ENCODE measurements at places on chromosomes 12 and 14.

GRCh38 chr14:97709552-97709951 lies 912.4 kb downstream of the VRK1 start:
- no peak for DNase-seq

- DNase-seq = no peak
These were observed 47.9 kb downstream of the PITPNM2 start for GRCh38 chr12:123102781-123103503.

- DNase-seq = peak; percentile 31
These were observed 34.3 kb upstream of the GAS2L3 start for GRCh38 chr12:100539202-100539601.

DNA sequence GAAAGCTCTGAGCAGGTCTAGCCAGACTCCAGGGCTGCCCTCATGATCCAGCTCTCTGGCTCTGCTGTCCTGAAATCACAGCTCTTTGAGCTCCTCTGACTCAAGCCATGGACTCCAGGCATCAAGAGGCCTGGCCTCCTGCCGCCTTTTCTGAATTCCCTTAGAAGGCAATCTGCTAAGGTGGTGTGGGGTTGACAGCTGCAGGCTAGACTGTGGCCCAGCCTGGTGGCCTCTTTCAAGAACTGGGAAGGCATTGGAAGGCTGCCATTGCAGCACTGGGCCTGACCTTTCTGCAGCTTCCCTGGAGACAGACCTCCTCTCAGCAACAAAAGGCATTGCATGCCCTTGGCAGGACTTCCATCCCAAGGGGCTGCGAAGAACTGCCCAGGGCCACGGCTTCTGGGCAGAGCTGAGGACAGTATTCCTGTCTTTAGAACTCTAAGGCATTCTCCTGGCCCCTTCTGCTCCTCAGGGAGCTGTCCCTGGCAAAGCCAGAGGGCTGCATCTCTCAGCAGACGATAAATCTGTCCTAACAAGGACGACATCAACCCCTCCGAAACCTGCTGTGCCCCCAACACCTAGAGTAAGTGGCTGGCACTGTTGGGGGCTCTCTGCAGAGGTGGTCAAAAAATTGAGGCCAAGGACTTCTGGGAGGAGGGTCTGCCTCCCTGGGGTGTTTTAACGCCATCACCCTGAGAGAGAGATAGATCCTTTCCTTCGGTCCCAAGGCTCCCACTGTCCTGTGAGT lies 115.6 kb downstream of the RBM19 start:
- no peak for DNase-seq

DNA sequence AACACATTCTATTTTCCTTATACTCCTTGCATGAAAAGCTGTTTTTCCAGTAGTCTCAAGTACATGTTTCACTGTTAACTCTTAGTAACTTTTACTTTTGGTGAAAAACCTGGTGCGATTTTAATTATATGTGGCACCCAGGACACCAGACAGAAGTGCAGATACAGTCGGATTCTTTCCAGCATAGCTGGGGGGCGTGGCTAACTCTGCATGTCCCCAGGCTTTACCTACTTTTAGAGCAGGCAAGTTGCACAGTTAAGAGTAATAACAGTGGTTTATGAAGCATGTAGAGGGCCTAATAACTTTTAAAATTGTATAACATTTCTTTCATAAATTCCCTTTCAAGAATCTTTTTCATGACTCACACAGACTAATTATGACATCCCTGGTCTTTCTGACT lies 70.7 kb downstream of the HSD17B6 start:
- no peak for DNase-seq

- no peak for DNase-seq
These were observed 78.4 kb upstream of the PARP11 start for GRCh38 chr12:3951380-3952135.

DNA sequence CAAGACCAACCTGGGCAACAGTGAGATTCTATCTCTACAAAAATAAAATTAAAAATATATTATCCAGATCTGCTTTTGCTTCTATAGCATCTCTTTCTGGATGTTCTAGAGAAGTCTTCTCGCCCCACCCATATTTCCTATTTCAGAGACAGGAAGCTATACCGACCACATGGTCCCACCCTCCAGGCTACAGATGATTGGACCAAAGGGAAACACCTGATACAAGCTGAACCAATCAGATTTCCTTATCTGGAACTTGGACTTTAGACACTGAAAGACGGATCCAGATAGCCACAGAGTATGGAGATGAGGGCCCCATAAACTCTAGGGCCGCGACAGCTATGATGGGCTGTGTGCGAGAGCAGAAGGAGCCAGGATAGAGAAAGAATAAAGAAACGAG lies 48.7 kb downstream of the CCDC60 start:
- no peak for DNase-seq

- peak; percentile 45 for DNase-seq
These were observed 34.2 kb upstream of the RNASE1 start for GRCh38 chr14:20836668-20837338.

- no peak for DNase-seq
These were observed 18.5 kb downstream of the MAP3K12 start for GRCh38 chr12:53480491-53481442.

GRCh38 chr14:50875359-50876070 lies 3.7 kb downstream of the ABHD12B start:
- DNase-seq = no peak

GRCh38 chr12:67671419-67671818 lies 22.9 kb downstream of the DYRK2 start:
- DNase-seq = no peak

GRCh38 chr12:2052826-2053678 lies at the start of gene CACNA1C:
TSS of gene CACNA1C (plus strand) at chr12:2052987. CDS start at chr12:2053563, 576 bp downstream.
- peak; percentile 7 for DNase-seq

- no peak for DNase-seq
These were observed 2.7 kb downstream of the TMTC3 start for GRCh38 chr12:88144546-88145468.

GRCh38 chr14:44461811-44462210 lies 45.3 kb downstream of the FSCB start:
- DNase-seq = no peak

DNA sequence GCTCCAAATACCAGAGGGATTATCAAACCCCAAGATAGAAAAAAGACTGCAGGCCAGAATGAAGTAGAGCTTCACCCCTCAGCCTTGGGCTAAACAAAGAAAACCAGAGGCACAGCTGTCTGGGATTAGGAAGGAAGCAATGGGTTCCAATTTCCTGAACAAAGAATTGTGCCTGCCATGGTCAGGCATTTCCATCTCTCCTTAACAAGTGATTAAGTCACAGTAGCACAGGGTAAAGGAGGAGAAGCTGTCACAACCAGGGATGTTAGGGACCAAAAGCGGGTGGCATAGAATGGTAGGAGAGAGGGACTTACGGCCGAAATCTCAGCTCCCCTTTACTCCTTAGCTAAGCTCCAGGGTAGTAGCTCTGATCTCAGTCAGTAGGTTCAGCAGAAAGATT lies 33.9 kb downstream of the SPTLC2 start:
- DNase-seq = peak; percentile 8

DNA sequence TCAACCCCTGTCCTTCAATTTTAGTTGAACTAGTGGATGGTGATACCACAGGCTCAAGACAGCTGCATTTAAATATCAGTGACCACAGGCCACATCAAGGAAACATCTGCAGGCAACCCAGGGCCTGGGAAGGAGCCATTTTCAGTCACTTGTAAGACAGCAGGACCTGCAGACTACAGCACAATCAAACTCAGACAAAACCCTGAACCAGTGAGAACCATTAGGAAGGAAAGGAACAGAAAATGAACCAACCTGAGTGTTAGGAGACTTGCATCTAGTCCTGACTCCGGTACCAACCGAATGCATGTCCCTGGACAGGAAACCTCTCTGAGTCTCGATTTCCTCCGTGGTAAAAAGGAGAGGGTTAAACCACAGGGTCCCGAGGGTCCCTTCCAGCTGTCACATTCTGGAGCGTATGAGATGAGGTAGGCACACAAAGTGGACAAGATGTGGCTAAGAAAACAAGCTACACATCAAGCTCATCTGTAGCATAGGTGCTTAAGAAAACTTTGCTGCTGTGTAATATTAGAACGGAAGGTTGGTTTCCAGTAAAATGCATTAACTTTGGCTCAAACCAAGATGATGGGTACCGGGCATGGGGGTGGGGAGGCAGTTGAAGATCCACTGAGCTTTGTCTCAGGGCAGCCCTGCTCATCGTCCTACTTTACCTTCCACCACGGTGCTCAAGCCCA lies 1.6 kb upstream of the CDKN1B start:
- peak; percentile 27 for DNase-seq

DNA sequence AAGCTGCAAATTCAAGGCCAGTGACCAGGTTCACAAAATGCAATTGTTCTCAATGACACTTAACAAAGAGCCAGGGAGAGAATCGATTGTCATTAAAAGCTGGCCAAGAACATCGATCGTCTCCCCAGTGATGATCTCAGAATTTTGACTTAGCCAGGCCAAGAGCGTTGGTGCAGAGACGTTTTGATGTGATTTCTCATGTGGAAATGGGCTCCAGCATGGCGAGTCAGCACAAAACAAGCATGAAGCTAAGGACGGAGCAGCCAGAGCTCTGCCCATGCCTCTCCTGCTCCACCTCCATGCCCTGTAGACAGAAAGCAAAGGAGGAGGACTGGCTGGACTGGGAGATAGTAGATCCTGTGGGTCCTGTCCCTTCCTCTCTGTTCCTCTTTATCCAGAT lies 270.8 kb downstream of the FOXN3 start:
- no peak for DNase-seq

GRCh38 chr12:122908915-122909314 lies 13.0 kb upstream of the VPS37B start:
- no peak for DNase-seq

- no peak for DNase-seq
These were observed 139.0 kb downstream of the TMEM121 start for GRCh38 chr14:105665247-105665950.

DNA sequence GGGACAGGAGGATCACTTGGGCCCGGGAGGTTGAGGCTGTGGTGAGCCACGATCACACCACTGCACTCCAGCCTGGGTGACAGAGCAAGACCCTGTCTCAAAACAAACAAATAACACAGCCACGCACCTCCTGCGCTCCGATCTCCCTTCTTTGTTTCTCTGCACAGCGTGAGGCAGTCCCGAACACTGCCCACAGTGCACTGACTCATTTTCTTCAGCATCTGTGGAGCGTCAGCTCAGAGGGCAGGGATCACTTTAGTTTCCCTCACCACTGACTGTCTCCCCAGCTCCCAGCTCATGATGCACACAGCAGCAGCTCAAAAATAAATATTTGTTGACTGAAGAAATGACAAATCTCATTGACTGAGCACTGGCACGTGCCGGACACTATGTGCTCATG lies 883 bp upstream of the MYL2 start:
- DNase-seq = no peak

DNA sequence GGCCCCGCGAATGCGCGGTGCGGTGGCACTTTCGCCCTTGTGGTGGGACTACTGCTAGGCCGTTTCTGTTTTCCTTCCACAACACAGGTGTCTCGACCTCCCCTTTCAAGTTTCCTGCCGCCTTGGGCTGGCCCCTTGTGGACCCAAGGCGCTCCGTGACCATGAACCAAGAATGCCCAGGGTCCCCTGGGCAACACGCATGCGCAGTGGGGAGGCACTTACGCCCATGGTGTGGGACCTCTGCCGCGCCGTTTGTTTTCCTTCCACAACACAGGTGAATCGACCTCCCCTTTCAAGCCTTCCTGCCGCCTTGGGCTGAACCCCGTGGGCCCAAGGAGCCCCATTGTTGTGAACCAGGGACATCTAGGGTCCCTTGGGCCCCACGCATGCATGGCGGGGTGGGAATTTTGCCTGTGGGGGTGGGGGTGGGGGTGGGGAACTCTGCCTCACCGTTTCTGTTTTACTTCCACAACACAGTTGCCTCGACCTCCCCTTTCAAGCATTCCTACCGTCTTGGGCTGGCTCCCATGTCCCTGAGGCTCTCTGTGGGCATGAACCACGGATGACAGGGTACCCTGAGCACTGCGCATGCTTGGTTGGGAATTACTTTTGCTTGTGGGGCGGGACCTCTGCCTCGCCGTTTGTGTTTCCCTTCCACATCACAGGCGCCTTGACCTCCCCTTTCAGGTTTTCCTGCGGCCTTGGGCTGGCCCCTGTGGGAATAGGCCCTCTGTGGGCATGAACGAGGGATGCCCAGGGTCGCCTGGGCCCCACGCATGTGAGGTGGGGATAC lies 355.1 kb downstream of the ALG10 start:
- DNase-seq = no peak

- DNase-seq = no peak
These were observed 307.8 kb downstream of the NOVA1 start for GRCh38 chr14:26289891-26290486.

DNA sequence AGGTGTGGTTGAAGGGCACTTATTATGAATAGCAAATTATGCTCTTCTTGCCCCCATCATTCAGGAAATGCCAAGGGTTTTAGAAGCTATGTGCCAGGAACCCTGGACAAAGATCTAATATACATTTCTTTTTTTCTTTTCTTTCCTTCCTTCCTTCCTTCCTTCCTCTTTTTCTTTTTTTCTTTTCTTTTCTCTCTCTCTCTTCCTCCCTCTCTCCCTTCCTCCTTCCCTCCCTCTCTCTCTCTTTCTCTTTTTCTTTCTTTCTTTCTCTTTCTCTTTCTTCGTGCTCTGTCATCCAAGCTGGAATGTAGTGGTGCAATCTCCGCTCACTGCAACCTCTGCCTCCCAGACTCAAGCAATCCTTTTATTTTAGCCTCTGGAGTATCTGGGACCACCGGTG lies 66.1 kb upstream of the CSRP2 start:
- DNase-seq = no peak

GRCh38 chr14:77886010-77886409 lies 86.1 kb downstream of the ADCK1 start:
- DNase-seq = no peak

DNA sequence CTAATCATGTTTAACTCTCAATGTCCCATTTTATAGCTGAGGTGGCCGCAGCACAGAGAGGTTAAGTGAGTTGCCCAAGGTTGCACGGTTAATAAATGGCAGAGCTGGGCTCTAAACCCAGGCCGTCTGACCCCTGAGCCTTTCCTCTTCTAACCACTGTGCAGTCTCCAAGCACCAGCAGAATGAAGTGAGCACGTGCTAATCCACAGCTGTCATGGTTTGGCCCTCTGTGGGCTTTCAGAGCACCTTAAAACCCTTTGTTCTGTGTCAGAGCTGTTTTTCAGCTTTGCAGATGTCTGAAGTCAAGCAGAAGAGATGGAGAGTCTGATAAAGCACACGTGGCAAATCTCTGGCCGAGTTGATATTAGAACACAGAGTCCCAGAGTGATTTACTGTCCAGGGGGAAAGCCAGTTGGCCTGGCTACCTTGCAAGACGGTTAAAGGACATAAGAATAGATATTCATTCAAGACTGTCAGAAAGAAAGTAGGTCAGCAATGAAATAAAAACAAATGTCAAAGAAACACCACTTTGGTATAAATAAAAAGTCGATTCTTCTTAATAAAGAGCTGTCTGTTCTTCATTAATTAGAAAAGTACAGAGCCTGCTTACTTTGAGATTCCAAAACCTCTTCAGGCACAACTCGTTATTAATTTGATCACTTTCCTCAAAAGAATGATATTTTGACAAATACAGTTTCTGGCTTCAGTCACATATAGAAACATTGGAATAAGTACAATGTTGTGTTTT lies 107.3 kb downstream of the CRADD start:
- no peak for DNase-seq

GRCh38 chr12:94516985-94517384 lies 57.3 kb upstream of the CEP83 start:
- DNase-seq = no peak
